NCI-H1694 treated with DMSO at 0.1 percent for 48 hours (cell line): ENCODE measurements at places on chromosomes 1 and 21.

GRCh38 chr21:38057626-38058025 lies 141.4 kb upstream of the KCNJ6 start:
- no peak for DNase-seq

DNA sequence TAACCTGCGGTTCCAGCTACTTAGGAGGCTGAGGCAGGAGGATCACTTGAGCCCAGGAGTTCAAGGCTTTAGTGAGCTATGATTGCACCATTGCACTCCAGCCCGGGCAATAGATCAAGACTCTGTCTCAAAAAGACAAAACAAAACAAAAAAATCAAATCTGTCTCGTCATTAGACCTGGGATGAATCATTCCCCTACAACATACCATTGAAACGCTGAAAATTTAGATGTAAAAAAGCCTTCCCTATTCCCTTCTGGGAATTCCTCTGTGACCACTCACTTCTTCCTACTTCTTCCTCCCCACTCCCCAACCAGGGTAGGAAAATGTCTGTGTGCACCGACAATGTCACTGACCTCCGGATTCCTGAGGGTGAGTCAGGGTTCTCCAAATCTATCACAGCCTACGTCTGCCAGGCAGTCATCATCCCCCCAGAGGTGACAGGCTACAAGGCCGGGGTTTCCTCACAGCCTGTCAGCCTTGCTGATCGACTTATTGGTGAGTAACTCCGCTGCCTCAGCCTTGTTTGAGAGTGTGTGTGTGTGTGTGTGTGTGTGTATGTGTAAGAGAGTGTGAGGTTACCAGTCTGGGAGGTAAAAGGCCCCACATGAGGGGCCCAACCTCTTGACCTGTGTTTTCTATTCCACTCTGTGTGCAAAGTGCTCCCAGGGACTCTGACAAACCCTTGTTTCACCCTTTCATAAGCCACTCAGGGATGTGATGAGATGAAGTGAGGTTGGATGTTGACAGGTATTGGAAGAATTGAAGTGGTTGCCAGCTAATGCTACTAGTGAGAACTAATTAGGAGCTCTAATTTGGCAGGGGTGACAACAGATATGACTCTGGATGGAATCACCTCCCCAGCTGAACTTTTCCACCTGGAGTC lies 16.3 kb upstream of the SARS1 start:
- no peak for DNase-seq

GRCh38 chr1:45329445-45329844 lies 2.8 kb downstream of the HPDL start:
- no peak for DNase-seq

- no peak for DNase-seq
Measured at GRCh38 chr1:36590264-36590663, 107.6 kb upstream of the CSF3R start.

DNA sequence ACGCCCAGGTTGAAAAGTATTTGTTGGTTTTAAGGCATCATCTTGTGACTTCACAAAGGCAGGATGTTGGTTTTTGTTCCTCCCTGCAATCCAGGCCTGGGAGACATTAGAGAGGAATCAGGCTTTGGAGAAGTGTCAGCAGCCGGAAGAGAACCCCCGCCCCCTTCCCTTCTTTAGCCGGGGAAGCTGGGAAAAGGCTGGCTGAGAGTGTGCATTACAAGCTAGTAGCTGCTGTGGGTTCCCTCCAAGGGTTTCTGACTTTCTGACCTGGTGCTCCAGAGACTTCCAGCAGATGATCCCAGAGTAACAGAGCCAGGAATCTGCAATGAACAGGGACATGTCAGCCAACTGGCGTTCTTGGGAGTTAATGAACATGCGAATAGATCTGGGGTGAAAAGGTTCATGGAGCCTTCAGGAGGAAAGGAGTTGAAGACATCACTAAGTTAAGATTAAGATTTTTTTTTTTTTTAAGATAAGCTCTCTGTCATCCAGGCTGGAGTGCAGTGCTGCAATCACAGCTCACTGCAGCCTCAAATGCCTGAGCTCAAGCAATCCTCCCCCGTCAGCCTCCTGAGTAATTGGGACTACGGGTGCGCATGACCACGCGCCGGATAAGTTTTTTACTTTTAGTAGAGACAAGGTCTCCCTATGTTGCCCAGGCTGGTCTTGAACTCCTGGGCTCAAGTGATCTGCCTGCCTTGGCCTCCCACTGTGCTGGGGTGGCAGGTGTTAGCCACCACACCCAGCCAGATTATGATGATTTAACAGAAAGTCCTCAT lies 7.5 kb downstream of the DISP3 start:
- no peak for DNase-seq

DNA sequence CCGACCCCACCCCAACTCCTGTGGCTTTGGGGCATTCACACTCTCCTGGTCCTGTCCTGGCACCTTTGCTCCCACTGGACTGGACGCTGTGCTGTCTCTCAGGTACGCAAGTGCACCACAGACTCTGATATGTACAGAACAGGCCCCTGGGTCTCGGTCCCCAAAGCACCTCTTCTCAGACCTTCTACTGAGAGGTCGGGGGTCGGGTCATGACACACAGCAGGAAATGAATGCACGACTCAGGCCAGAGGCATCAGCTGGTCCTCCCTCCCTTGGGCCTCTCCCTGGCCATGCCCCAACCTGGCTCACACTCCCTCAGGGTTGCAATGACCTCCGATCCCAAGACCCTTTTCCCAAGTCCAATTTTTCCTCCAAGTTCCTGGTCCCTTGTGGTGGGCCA lies 1.8 kb upstream of the KRTAP10-12 start:
- no peak for DNase-seq

- DNase-seq = no peak
Measured at GRCh38 chr1:39396671-39397070, 94.8 kb upstream of the BMP8A start.

GRCh38 chr1:215891266-215892057 lies 324.4 kb downstream of the KCTD3 start:
- no peak for DNase-seq

DNA sequence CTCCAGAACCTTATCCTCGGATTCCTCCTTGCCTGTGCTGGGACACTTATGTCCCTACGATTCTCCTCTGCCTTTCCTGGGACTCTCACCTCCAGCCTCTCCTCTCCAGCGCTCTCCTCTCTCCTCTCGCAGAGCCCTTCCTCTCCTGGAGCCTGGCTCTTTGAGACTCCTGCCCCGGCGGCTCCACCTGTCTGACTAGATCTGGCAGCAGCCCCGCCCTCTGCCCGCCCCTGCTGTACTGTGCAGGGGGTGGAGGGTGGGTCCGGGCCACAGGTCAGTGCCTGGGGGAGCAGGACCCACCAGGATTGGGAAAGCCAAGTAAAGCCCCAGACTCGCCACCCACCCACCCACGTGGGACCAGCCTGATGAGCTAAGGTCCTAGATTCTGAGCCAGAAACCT lies 1.6 kb downstream of the ELOVL1 start:
- DNase-seq = no peak

DNA sequence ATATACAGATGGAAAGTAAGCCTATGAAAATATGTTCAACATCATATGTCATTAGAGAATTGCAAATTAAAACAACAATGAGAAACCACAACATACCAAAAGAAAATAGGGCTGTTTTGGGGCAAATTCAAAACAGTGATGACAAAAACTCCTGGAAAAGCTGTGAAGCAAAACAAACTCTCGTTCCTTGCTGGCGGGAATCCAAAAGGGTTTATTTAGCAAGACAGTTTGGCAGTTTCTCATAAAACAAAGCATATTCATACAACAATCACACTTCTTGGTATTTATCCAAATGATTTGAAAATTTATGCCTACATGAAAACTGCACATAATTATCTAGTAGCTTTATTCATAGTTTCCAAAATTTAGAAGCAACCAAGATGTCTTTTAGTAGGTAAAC lies 44.4 kb downstream of the COL11A1 start:
- DNase-seq = no peak

DNA sequence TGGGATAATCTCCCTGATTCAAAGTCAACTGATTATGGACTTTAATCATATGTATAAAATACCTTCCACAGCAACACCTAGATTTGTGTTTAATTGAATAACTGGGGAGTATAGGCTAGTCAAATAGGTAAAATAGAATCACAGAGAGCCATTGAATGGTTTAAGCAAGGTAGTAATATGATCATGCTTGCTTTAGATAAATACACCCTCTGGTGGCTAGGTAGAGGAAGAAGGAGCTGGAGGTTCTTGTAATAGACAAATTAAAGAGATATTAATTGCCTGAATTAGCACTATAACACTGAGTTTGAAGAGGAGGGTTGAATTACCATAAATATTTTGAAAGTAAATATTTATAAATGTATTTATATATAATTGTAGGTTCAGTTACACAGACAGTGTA lies 40.3 kb downstream of the DIRAS3 start:
- peak; percentile 59 for DNase-seq

GRCh38 chr1:211532088-211532444 lies 40.1 kb upstream of the RD3 start:
- DNase-seq = no peak

GRCh38 chr1:59278780-59279354 lies 18.0 kb upstream of the FGGY start:
- DNase-seq = no peak

DNA sequence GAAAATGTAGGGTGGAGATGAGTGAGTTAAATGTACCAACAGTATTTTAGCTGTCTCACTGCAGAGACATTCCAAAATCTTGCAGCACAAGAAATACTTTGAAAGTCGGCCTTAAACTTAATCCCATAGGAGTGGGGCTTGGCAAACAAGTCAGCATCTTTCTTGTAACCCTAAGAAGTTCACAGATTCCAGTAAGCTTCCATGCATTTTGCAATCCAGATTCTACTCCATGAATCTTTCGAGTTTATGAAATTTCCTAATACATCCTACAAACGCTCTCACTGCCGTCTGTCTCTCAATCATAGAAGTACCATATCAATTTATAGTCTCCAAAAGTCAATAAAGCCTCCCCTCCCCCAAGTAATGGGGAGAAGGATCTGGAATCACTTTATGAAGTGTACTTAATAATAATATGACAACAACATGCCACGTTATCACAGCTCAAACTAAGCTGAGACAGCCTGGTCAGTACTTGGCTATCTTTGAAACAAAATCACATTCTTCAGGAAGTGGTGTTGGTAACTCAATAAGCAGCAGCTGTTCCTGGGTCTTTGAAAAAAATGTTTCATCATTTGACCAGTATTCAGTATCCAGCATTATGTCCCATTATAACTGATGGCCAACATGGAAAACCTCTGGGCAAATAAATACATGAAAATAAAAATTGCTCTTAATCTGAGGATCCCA lies 317.4 kb upstream of the RUNX1 start:
- DNase-seq = no peak

DNA sequence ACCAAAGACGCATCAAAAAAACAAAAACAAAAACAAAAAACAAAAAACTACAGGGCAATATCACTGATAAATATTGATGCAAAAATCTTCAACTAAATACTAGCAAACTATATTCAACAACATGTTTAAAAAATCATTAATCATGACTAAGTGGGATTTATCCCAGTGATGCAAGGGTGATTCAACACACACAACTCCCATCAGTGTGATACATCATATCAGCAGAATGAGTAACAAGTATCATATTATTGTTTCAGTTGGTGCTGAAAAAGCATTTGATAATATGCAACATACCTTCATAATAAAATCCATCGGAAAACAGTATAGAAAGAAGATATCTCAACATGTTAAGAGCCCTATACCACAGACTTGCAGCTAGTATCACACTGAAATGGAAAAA lies 953.0 kb downstream of the AMY1C start:
- DNase-seq = no peak

- no peak for DNase-seq
Measured at GRCh38 chr1:70319750-70320149, 34.8 kb downstream of the ANKRD13C start.

DNA sequence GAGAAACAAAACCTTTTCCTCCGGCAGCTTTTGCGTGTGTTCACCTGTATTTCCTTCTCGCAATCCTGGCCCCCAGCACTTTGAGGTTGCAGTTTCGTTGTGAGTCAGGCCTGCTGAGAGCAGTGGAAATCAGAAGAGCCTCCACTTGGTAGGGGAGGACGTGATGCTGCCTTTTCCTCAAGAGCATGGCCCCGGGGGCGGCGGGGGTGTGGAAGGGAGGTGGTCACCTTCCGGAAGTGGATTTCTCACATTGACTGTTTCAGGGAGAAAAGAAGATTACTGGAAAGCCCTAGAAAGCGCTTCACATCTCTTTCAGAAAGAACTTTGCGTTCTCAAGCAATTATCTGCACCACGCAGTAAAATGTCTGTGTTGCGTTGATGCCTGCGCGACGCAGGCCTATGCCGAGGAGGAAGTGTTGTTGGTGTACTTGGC lies 12.2 kb upstream of the IL10 start:
- DNase-seq = no peak

GRCh38 chr1:46205791-46206190 lies 2.7 kb downstream of the LURAP1 start:
- no peak for DNase-seq

- DNase-seq = no peak
Measured at GRCh38 chr1:28272215-28272852, 13.0 kb downstream of the SESN2 start.

DNA sequence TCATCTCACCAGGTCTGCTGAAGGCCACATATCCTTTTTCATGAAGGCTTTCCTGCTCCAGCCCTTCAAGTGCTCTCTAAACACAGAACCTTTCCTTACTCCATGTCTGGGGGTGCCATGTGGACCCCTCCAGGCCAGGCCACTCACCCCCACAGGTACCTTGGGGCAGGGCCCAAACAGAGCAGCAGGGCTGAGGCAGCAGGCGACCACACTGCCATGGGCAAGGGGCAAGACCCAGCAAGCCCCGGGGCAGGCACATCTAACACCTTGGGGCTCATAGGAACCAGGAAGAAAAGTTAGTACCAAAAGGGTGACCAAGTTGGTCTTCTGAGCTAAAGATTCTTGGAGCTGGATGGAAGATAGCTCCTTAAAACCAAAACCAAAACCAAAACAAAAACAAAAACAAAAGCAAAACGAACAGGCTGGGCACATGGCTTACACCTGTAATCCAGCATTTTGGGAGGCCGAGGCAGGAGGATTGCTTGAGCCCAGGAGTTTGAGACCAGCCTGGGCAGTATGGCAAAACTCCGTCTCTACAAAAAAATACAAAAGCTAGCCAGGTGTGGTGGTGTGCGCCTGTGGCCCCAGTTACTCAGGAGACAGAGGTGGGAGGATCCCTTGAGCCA lies 63.7 kb downstream of the MRPL37 start:
- DNase-seq = no peak

- DNase-seq = no peak
Measured at GRCh38 chr1:41175546-41175945, 66.6 kb downstream of the SCMH1 start.

GRCh38 chr1:93689521-93690223 lies 8.0 kb upstream of the BCAR3 start:
- no peak for DNase-seq

DNA sequence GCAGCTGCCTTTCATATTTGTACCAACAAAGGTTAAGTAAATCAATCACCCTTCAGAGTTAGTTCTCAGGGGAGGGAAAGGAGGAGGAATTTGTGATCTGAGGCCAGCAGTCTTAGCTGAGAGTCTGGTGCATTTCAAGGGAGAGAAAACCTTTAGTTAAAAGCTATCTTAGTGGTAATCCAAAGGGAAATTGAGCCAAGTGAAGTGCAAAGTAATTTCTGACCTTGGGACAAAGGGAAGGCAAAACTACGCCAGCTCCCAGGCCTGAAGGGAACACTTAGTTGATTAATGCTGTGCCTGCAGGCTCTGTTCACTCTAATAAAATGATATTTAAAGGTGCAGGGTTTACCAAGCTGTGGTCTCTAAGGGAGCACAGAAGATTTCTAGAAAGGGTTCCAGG lies 23.1 kb upstream of the FMOD start:
- no peak for DNase-seq
